CD4-positive, alpha-beta T cell treated with Interleukin-15 for 1 hour (primary cell): ENCODE measurements at places on chromosomes 4 and X.

DNA sequence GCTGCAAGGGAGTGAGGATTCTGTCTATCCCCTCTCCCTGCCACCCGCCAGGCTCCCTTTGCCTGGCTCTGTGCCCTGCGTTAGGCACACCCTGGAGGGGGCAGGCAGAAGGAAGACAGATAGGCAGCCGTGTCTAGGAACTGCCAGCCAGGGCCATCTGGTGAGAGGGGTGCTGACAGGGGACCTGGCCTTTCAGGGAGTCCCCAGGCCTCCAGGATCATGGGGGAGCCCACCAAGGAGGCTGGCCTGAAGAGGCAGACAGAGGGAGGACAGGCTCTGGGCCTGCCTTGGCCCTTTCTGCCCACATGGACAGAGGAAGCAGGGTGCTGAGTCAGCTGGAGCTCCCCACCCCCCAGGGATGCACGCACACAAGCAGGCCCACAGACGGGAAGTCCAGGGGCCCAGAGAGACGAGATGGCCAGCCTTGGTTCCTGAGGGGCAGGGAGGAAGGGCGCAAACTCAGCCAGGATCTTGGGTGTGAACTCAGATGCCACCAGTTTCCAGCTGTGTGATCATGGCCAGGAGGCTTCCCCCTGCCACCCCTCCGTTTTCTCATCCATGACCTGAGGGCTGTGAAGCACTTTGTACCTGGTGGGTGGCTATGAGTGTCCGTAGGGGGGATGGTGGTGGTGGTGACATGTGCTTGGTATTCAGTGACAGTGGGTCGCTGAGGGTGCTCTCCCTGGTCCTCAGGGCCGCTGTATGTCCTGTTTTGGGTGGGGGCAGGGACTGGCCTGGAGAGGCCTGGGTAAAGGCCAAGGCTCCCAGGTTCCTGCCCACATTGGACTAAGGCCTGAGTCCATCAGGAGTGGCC is 1.8 kb downstream of the SH3BP2 start:
- peak; percentile 68 for DNase-seq

GRCh38 chr4:30617836-30618235 is 102.3 kb upstream of the PCDH7 start:
- DNase-seq = no peak

- DNase-seq = no peak
Observed at GRCh38 chr4:47053485-47053884, 22.1 kb downstream of the GABRB1 start.

DNA sequence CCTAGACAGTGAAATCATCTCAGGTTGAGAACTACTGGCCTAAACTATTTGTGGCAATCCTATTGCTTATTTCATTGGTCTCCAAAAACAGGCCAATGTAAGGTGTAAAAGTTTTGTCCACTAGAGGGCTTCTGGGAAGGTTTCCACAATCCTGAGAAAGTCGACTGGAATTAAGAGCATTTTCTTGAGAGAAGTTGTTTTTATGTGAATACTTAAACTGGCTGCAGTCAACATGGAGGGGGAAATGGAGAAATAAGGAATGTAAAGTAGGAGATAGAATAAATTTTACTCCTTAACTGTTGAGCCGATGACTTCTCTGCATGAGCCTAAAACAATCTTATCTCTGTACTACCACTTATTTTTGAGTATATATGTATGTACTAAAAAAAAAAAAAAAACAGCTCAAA is 11.0 kb upstream of the EIF4E start:
- no peak for DNase-seq

GRCh38 chr4:16113741-16114140 is 29.9 kb upstream of the PROM1 start:
- no peak for DNase-seq

DNA sequence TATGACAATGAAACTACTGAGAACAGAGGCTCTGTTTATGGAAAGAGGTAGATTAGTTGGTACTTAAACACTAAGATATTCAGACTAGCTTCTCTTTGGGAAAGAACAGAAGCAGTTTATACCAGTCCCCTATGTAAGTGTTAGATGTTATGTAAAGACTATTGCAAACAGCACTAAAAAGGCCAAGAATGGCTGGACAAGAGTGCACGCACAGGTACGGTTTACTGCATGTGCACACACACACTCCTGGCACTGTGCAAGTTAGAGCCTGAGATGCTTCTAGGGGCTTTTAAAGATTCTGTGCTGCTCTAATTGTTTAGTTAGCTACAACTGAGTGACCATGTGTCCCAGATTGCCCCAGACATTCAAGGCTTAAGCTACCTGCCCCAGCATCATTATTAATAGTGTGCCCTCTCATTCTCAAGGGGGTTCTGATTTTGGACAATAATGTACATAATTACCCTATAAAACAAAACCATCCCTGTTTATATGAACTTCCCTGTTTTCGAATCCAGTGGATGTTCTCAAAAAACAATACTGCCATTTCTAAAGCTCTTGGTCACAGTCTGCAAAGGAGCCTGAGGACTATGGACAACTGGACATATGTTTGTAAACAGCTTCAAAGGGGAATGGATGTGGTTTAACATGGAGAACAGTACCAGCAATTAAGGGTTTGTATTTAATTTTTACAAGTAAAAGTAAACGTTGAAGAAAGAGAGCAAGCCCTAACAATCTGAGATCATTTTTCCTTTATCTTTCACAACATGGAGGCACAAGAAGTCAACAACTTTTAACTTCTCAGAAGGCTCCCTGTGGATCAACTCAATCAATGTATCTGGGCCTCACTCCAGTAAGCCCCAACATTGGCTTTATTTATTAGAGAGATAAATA is 2.0 kb downstream of the SETD7 start:
- no peak for DNase-seq

DNA sequence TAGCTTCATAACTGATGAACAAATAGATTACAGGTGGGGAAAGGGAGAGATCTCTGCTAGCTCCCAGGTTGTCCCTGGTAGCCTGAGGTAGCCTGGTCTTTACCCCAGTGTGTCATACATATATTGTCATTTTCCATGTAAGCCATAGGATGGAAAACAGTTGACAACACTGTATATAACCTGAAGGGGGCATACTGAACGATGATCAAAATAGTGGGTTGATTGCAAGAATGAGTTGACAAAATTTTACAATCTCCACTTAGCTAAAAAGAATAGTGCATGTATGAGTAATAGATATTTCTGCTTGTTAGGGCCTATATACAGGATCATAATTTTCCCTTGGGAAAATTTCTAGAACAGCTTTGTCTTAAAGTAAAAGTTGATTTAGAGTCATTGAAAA is 304.1 kb upstream of the HAND2 start:
- DNase-seq = no peak

DNA sequence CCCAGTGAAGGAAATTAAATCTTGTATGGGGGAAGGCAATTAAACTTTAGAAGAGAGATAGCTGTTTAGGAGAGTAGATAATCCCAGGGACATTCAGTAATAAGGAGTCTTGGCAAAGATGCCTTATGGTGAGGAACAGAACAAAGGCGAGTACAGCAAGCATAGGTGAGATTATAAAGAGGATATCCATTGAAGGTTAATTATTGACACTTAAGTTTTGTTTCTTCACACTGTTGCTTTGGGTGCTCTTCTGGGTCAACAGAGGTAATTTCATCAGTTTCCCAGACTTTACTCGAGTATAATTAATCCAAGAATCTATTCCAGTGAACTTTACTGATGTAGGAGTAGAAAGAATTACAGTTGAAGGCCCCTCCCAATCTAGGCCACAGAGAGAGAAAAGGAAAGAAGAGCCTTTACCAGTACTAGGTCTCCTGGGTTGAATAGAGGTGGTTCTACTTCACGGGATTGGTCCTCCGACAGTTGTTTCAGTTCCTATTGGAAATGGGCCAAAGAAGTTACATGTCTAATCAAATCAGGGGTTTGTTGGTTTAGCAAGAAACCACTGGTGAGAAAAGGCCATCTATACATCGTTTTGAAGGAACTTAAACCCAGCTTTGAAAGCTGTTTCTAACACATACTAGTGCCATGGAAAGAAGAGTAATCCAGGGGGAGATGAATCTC is 27.2 kb downstream of the EPGN start:
- DNase-seq = no peak

DNA sequence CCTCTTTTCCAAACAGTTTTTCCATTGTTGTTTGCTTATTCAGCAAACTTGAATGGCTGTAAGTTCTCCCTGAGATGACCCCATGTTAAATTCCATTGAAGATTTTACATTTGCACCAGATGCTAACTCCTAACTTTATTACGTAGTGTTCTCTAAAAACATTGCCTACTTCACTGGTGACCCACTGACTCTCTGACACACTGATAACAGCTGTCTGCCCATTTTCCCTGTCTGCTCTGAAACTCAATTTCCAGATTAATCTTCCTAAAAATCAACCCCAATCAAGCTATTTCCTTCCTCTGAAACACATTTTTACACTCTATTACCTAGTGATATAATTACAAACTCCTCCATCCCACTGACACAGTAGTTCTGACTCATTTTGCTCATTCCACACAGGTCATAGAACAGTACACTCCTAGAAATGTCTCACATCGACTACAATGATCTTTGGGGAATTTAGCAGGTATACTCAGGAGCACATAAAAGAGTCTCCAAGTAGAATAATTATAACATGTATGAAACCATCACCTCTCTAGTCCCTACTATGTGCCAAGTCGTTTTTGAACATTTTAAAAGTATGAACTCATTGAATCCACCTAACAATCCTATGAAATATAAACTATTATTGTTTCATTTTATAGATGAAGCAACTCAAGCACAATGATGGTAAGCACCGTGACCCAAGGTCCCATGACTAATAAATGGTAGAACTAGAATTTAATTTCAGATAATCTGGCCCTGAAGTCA is 210.9 kb downstream of the SLIT2 start:
- no peak for DNase-seq

DNA sequence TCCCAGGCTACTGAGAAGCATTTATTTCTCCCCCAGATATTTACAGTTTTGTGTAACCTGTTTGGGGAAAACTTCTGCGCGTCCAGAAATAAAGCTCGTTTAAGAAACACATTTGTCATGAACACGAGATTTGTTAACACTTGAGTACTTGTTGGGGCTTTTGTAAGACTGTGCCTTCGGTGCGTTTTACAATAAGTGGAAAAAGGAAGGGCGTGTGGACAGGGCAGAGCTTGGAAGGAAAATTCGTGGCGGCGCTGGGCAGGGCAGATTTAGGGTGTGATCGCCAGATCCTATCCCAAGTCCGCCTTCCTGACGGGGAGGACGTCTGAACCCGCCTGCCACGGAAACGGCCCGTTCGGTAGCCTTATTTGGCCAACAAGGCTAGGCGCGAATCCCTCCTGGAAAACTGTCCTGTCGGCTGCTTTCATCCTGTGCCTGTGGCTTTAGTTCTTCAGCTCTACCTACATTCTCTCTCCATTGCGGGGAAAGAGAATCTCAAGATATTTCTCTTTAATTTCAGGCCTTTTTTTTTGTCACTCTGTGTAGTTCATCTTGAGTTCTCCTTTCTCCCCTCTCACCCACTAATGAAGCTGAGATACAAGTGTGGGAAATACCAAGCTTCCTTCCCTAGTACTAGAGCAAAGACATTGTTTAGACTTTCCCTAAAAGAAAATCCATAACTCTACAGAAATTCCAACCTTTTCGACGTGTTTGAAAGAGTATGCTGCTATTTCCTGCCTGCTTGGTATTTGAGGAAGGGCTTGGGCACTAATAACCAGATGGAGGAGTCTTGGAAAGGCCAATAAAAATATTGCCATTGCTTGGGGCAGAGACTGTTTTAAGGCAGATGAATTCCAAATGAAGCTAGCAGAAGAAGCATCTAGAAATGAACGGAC is 982 bp downstream of the PDLIM5 start:
- DNase-seq = no peak

- no peak for DNase-seq
Observed at GRCh38 chr4:4433941-4434340, 47.0 kb downstream of the NSG1 start.

- no peak for DNase-seq
Observed at GRCh38 chr4:109434007-109434971, 674 bp downstream of the SEC24B start.

DNA sequence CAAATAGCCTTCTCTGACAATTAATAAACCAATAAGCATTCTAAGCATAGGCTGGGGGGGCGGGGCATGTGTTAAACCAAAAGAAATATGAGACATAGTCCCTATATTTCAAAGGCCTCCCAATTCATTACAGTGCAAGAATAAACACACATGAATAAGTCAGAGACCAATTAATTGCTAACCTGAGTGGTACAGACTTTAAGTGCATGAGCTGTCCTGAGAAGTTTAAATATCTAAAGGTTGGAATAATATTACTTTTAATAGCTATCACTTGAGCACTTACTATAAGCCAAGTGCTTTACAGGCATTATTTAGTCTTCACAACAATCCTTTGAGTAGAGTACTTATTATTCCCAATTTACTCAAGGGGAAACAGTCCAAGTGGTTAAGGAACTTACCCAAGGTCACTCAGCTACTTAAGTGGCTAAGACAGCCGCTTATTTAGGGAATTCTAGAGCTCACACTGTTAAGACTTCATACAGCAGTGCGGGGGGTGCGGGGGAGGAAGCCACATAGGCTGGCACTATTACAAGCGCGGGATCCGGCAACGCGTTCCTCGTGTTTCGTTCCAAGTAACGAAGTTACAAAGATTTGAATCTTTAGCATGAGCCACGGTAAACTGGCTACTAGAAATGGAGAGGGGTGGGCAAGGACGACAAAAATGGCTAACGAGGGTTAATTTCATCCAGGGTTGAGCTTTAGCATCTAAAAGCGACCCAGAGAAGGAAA is 1.4 kb downstream of the THOC2 start:
- DNase-seq = no peak

- no peak for DNase-seq
Observed at GRCh38 chr4:113584407-113585150, 177.0 kb downstream of the CAMK2D start.

DNA sequence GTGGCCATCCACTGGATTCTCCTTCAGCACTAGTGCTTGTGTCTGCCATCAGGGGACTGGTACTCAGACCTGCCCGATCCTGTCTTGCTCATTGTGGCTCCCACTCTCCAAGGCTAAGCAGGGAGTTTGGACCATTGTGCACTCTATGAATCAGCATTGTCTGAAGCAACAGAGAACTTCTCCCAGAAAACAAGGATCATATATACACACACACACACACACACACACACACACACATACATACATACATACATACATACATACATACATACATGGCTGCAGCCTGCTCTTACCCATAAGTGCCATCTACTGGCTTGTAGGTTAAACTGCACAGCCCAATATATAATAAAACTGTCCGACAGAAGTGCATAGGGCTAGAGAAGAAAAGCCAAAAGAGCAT is 345.3 kb upstream of the LCORL start:
- no peak for DNase-seq

DNA sequence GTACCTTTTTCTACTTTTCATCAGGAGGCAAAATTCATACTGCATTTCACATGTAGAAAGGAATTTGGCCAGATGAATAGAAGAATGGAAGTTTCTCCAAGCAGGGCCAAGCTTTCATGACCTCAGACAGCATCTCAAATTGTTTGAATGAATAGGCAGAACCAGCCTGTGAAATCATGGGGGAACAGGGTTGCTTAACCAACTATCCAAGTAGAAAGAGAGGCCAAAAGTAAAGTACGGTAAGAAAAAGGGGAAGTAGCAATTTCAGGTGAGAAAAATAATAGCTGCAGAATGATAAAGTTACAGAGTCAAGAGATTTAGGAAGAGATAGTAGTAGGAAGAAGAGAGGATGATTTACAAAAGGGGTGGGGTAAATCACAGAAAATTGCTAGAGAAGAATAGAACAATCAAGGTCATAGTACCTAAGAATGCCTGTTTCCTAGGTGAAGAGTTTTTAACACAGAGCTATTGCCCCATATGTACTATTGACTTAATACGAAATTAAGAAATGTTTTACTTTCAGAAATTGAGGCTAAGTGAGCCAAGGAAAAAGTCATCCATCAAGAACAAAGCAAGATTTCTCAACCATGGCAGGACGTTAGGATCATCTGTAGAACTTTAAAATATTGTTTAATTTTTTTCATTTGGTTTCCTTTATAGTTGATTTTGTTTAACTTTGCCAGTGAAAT is 177.1 kb upstream of the TET2 start:
- no peak for DNase-seq
